ENCODE measurements at places on chromosomes 1 and 21.

DNA sequence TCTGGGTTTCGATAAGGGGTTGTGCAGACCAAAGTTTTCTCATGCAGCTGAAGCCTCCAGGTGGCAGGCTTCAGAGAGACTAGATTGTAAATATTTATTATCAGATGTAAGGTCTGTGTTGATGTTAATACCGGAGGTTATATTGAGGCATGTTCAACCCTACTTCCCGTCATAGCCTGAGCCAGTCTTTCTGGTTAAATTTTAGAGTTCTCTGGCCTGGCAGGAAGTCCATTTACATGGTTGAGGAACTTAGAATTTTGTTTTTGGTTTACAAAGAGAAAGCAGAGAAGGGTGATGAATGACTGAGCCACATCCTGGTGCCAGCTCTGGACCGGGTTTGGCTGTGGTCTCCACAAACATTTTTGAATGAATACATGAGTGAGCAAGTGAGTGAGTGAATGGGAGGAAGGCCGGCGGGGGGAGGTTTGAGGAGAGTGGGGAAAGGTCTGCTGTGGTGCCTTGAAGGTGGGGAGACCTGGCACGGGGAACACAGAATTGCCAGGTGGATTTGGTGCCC is 218.5 kb downstream of the DISC1 start:
- DNase-seq, result no peak

DNA sequence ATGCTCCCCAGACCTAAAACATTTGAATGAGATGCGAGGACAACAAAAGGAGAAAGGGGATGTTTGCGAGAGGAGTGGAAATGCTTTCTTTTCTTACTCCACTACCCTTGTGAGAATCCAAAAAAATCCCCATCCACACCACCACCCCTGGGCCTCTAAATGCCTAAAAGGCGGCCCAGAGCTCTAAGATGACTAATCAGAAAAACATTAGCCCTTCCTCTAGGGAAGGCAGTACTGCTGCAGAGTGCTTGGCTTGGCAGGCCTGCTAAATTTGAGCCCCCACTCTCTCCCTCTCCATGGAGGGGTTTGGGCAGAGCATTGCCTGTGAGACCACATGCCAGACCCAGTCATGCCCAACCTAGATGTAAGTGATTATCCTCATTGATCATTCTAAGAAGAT is 347.9 kb downstream of the USH2A start:
- no peak for DNase-seq

- DNase-seq, result no peak
Measured at GRCh38 chr1:8992936-8993687, 33.1 kb downstream of the SLC2A7 start.

DNA sequence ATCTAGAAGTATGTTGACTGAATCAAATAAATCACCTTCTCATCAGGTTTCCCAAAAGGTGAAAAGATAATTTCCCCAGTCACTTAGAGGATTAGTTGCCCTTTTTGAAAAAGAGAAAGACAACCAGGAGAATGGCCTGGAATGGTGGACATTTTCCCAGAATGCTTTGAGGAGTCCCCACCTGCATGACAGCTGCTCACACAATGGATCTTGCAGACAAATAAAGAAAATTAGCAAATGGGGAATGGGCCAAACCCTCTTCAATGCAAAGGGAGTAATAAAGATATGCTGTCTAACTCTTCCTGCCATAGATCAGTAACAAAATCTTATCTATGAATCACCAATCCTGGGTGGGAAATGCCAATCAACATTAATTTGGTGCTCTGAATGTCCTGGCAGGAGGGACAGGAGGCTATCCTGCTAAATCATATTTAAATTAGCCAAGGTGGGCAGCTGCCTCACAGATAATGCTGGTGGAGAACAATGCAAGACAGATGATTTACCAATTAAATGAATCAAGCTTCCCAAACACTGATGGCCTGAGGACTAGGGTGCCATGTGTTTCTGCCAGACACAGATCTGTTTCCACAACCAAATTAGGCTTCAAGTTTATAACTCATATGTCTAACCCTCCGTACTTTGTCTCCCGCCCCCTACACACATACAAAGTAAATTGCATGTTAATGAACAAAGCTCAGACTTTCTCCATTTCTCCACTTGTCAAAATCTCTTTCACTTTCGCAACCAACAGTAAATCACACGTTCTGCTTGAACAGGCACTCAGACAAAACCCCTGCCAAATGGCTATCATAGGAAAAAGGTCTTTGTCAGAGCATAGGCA is 488.0 kb upstream of the PLXNA2 start:
- DNase-seq, result no peak

DNA sequence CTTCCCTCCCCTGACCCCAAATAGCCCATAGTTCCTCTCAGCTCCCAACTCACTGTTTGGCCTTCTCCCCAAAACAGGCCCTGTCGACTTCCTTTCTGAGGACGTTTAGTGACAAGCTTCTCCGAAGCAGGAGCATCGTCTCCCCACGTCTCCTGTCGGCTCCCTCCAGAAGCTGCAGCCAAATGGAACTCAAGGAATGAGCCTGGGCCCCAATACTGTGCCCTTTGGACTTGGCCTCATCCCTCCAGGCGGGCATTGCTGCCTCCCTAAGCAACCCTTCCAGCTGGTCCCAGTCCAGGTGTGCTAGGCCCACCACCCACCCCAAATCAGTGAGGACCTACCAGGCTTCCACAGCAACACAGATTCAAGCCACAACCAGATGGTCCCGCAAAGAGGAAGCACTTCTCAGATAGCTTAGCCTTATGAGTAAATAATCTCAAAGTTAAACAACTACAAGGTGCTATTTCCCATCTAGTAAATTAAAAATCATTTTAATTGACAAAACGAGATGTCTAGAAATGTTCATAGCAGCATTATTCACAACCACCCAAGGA is 33.0 kb downstream of the ACOT7 start:
- no peak for DNase-seq
